Fibroblast of skin of back (primary cell): ENCODE measurements at places on chromosomes 4 and X.

- DNase-seq: peak; percentile 57
Observed at GRCh38 chrX:134526399-134526798, 66.4 kb downstream of the HPRT1 start.

- DNase-seq: no peak
Observed at GRCh38 chr4:74794382-74795010, at the start of gene BTC. Gene BTC (minus strand): TSS chr4:74794523. CDS start chr4:74794325, 198 bp downstream.

GRCh38 chrX:104806346-104806745 lies 240.3 kb downstream of the IL1RAPL2 start:
- DNase-seq: no peak

DNA sequence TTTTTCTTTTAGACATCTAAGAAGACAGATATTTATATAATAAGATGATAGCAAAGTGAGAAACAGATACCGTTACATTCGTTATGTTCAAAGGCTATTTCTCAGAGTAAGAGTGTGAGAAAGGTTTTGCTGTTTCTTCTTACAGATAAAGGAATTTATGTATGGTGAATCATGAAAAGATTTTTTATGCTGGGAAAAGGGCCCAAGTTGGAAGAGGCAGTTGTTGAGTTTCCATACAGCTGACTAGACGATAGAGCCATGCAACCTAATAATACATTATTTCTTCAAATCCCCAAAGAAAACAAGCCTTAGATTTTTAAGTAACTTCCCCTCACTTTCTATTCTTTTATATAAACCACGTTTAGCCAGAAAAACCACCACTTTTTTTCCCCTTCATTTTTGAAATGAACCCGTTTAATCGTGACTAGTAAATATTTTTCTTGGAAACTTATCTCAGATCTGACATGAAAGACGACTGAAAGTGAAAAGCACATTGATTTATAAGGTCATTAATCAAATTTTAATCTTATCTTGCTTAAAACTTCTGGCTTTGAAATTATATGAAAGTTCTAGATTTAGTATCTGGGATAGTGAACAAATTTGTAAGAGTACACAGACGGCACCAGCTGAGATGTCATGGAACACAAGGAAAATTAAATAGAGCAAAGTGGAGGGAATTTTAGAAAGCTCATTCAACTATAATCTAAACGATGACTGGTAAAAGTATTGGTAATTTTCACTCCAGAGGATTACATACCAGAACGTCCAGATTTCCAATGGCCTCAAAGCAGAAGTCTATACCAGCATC lies 10.9 kb downstream of the ADH6 start:
- DNase-seq: peak; percentile 37

GRCh38 chrX:2700405-2701320 lies 9.6 kb downstream of the CD99 start:
- DNase-seq: no peak

- no peak for DNase-seq
Observed at GRCh38 chrX:69072486-69073006, 92.7 kb downstream of the PJA1 start.

GRCh38 chr4:113221990-113222389 lies 172.5 kb downstream of the ANK2 start:
- peak; percentile 89 for DNase-seq

DNA sequence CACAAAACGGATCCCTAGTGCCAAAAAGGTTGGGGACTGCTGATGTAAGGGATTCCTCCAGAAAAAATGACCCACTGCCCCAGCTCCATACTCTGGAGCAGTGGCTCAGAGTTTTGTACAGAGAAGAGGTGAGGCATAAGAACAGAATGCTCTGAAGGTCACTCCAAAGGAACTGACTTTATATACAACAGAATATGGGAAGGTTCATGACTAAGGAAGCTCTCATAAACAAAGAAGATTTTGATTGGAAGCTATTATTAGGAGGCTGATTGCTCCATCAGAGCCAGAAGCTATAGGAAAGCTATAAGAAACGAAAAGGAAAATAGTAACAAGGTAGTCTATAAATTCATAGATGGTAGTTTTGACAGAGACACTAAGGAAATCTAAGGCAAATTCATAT lies 203.1 kb downstream of the SLC7A11 start:
- DNase-seq: peak; percentile 19

- peak; percentile 91 for DNase-seq
Observed at GRCh38 chr4:39706741-39707511, 9.0 kb downstream of the UBE2K start.

DNA sequence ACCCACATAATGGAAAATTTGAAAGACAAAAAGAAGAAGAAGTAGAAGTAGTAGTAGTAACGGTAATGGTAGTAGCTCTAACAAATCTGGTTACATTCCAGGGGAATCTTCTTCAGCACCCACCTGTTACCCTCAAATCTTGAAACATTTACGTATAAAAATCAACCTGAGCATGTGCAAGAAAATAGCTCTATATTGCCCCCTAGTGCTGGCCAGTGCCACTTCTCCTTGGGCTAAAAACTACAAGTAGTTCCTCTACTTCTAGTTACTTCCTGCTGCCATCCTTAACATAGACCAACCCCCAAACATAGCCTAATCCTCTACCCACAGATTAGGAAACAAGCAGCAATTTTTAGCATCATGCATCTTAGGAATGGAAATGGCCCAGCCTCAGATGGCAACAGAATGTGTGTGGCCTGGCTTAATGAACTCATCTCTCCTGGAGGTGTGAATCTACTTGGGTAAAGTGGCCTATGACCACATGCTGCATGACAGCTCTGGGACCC lies 3.1 kb downstream of the PDGFC start:
- DNase-seq: peak; percentile 72

DNA sequence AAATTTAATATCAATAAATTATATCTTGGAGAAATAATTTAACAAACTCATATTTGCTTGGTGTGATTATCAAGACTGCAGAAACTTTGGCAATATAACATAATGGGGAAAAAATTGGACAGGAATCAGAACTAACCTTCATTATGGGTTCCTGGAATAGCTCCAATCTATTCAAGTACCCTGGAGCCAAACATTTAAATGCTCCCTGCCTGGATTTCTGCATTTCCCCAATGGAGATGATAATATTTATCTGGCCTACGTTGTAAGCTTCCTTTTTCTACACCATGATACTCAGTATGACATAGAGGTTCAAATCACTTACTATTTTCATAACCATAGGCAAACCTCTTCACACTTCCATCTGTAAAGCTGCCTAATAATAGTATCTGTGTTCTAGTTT lies 326.8 kb downstream of the TRIML1 start:
- DNase-seq: no peak

DNA sequence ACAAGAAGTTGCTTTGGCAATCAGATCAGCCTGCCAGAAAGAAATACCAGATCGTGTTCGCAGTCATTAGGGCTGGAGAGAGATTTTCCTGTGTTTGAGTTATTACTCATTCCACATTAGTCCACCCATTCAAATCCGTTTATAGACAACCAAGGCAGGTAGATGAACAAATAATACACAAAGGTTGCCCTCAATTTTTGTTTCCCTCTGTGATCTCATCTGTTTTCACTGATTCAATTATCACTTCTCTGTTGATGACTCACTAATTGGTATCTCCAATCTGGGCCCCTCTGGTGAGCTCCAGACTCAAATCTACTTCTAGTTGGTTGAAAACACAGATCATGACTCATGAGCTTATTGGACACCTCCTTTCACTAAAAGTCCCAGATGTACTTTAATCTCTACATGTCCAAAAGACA lies 54.5 kb downstream of the CHM start:
- peak; percentile 13 for DNase-seq

- DNase-seq: no peak
Observed at GRCh38 chr4:102216666-102217065, 128.6 kb downstream of the SLC39A8 start.

DNA sequence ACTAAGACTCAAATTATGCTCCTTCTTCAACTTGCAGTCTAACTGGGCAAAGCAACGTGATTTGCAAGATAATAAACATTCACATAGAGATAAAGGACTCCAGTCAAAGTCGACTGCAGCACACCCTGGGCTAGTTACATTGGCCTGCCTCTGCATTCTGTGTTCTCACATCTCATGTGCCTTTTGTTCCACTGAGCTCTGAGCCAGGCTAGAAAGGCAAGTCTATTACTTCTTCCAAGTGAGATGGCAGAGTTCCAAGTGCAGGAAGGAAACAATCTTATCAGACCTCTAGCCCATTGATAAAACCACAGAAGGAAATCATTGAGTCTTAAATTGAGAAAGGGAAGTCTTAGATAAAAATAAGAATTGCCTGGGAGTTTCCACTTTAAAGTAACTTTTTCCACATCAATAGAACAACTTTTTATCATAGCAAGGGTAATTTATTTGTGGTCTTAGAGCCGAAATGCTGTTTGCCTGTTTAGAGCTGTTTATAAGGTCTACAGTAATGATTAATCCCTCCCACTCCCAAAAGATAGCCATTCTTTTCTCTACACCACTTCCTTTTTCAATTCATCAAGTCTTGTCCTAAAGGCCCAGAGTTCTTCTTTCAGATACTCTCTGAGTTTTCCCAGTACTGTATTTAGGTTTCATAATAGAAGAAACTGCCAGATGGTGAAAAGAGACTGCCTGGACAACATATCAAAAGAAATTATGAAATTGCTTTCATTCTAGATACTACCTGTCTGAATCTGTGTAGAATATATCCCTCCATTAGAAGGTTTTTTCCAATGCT lies 200.2 kb downstream of the GUCY2F start:
- DNase-seq: no peak

DNA sequence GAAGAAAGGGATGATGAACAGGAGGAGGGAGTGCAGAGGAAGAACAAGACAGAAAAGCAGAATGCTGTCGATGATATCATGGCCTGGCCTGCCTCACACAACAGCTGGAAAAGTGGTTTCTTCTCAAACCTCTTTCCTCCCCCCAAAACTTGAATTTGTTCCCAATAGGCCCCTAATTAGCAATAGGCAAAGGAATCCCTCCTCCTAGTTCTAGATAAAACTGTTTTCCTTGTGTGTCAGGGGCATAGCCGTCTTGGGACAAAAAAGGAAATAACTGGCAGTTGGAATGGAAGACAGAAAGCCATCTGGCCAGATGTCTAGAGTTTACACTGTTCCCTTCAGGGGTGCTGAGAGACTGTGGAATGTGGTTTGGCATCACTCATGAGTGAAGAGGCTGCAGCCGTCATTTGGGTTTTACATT lies 177.8 kb upstream of the C1QTNF7 start:
- peak; percentile 67 for DNase-seq
